ENCODE measurements at places on chromosomes 11 and 22.

DNA sequence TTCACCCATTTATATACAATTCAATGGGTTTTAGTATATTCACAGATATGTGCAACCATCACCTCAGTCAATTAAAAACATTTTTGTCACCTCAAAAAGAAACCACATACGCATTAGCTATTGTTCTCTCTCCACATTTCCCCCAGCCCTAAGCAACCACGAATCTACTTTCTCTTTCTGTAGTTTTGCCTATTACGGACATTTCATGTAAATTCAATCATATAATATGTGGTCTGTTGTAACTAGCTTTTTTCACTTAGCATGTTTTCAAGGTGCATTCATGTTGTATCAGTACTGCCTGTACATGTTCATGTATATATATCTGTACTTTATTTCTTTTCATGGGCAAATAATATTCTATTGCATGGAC, 104.7 kb upstream of the RRM1 start:
- DNase-seq = no peak

DNA sequence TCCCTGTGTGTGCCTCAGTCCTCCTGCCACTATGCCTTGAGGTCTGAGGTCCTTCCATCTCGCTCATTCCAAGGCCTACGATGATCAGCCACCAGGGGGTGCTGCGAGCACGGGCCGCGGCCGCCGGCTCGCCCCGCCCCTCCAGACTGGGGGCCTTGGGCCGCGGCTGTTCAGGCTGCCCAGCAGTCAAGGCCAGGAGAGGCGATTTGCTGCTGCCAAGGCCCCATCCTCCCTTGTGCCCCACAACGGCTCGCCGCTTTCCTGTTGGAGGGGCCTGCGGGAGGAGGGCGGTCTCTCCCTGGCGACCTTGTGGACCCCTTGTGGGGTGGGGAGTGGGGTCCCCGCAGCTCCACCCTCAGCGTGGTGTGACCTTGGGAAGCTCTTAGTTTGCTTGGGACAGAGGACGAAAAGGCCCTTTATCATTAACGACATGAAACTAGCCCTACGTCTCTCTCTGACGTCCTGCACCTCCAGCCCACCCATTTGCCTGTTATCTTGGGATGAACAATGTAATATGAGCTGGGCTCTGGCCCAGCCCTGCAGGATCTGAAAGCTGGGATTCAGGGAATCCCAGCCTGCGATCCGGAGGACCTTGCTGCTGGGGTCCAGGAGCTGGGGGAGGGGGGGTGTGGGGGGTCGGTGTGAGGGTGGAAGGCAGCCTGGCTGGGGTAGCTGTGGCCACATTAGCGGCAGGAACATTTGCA, 5.3 kb upstream of the GALR3 start:
- DNase-seq = peak; percentile 33

DNA sequence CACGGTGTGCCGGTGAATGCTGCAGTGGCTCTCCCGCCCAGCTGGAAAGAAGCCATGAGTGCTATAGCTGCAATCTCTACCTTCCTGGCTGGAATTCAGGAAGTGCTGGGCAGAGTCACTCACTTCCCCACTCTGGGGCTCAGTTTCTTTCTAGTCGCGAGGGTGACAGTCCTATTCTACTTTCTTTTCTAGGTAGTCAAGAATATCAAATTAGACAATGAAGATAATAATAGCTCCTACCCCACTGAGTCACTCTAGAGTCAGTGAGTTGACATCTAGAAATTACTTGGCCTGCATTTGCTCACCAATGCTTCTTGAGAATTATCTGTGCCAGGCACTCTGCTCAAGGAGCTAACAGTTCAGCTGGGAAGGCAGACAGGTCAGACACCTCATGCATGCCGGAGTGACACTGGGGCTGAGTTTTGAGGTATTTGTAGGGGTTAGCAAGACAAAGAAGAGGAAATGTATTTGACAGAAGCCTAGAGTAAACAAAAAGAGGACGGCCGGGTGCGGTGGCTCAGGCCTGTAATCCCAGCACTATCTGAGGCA, 3.2 kb downstream of the CENPM start:
- no peak for DNase-seq

DNA sequence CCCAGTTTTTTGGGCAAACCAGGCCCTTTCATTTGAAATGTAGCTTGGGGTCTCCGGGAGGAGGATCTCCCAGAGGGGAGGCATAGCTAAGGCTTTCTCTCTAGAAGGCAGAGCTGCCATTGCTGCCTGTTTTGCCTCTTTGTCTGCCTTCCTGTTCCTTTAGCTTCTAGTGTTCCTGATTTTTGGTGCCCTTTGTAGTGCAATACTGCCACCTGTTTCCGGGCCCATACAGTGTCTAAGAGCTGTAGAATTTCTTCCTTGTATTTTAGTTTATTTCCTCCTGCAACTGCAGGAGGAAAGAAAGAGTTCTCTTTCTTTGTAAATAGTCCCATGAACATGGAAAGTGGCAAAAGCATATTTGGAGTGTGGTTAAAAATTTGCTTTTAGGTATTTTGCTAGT, 19.3 kb upstream of the GLYATL1 start:
- no peak for DNase-seq

DNA sequence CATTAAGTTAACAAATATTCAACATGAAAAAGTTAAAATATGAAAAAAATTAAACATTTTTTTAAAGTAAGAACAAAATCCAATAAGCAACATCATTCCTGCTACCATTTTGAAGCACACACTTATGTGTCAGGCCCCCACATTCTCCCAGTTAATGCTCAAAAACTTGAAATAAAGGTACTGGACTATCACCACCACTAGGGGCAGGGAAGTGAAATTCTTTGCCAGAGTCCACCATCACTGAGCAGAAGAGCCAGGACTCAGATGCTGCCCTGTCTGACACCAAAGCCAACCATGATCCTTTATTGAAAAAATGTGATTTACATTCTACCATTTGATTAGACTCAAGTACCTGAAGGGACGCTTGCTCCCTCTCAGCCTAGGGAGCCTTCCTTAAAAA, 39.1 kb downstream of the PITPNB start:
- DNase-seq = no peak

DNA sequence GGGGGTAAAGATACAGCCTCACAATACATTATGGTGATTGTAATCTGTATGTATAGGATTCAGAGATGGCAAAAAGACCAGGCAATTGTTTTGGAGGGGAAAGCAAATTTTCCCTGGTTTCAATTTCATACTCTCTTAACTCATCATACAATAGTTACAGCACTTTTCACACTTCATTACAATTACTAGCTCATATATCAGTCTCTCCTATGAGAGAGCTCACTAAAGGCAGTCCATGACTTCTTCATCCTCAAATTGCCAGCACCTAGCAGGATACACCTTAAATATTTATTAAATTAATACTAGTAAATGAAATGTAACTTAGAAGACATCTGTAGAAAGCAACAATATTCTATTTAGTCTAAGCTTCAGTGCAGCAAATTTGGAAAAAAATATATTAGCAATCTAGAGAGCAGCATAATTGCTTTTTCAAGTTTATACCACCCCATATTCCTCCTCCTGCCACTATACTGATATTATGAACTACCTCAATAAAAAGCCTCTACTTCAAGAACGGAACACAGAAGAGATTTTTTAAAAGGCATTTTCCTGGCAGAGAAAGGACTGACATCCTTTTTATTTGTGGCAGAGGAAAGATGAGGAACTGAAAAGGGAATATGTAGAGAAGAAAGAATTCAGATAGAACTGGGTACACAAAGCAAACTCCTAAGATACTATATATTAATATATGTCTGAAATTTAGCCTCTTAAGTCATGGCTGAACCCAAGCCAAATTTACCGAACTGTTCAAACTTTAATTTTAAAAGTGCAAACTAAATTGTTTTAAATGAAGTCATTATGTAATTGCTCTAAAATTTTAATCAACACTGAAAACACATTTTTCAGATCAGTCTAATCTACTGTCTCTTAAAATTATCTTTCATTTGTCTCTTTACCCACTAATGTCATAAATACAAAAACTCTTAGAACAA, 27.7 kb downstream of the PICALM start:
- DNase-seq = no peak

- no peak for DNase-seq
Measured at GRCh38 chr11:117870103-117870952, 6.1 kb downstream of the FXYD6 start.

DNA sequence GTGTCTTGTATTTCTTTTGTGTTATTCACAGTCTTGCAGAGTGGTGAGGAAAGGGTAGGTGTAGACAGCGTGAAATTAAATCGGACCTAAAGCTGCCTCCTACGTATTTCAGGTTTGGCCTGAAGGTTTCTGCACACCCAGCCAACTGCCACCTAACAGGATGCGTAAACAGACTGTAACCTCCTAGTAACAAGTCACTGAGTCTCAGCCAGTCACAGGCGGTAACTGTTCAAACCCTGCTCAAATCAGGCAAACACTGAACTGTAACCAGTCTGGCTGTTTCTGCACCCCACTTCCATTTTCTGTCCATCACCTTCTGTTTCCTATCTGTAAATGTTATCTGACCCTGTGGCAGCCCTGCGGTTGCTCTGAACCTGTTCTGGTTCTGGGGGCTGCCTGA, 87.1 kb downstream of the ADAMTS15 start:
- DNase-seq = peak; percentile 0

GRCh38 chr22:38165922-38166593, 15.6 kb downstream of the PLA2G6 start:
- DNase-seq = no peak

GRCh38 chr11:75328426-75329277, 22.8 kb downstream of the ARRB1 start:
- peak; percentile 84 for DNase-seq

GRCh38 chr11:26199331-26200095, 132.4 kb upstream of the ANO3 start:
- no peak for DNase-seq

GRCh38 chr11:10490032-10490397, 35.0 kb downstream of the AMPD3 start:
- no peak for DNase-seq

- DNase-seq = no peak
Measured at GRCh38 chr11:117657794-117658193, 139.2 kb downstream of the DSCAML1 start.

DNA sequence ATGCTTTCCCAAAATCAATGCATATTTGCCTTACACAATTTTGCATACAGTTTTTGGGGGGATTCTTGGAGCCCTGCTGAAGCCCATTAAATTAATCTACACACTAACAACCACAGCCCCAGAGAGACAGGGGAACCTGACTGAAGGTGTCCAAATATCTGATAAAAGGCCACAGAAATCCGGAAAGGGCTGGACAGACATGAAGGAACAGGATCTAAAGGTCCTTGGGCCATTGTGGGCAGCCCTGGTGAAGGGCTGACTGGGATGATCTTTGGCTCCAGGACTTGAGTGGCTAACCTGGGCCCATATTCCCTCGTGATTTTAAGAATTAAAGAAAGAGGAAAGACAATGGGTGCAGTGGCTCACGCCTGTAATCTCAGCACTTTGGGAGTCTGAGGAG, 6.8 kb upstream of the WDR74 start:
- no peak for DNase-seq

DNA sequence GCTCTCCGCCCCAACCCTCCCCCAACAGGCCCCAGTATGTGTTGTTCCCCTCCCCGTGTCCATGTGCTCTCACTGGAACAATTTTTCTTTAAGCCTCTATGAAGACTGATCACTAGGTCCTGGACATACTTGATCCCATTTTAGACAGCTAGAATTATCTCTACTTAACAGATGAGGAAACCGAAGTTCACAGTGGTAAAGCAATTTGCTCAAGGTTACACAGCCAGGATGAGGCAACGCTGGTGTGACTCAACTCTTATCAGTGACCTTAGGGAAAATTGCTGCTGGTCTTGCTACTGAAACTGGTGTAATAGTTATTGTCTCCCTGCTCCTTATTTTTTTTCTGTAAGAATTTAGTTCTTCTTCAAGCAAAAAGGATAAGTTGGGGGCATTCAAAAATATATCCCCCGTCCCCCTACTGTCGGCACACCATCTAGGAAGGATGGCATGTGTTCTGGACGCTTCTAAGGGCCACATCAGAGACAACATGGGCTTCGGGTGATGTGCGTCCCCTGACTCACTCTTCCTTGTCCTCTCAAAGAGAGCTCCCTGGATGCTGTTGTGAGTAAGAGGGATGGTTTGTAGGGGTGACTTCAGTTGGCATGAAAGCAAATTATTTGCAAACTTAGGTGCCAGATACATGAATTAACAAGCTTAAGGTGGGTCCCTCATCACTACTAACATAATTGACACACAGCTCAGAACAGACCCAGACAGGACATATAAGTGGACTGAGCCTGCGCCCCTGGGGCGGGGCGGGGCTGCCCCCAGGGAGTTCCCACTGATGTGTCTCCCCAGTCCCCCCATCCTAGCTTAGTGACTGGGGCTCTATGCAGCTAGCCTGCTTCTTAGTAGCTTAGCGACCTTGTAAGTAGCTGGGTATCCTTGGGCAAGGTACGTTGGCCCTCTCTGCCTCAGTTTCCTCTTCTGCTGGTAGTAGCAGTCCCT, 23.6 kb upstream of the ALX4 start:
- DNase-seq = no peak

DNA sequence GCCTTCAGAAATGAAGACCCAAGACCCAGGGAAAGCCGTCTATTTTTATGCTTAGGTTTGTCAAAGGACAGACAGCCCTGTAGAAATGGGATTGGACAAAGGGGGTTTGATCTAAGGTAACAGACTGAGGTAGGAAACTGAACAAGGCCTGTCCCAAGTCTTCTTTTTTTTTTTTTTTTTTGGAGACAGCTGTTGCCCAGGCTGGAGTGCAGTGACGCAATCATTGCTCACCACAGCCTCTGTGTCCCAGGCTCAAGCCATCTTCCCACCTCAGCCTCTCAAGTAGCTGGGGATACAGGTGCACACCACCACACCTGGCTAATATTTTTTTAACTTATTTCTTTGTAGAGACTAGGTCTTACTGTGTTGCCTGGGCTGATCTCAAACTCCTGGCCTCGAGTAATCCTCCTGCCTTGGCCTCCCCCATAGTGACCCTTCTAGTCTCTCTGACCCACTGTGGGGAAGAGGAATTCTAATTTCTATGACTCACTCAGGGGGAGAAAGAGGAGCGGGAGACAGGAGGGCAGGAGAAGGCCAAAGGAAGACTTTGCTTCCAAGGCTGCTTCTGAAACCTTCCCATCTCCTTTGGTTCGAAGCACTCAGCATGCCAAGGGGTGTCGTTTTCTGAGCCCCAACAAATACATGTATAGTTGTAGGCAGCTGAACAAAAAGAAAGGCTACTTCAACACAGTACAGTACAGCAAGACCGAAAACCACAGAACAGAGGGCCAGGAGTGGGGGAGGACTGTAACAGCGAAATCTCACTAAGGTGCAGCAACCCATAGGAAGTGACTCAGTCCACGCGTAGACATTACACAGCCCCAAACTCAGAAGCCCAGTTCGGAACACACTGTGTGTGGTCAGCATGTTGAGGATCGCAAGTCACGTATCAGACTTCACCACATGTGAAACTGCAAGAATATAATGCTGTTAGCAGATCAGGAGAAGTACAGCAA, 872 bp downstream of the TMA7B start:
- DNase-seq = no peak
